ENCODE measurements at places on chromosomes 2 and 18. TPM values are rescaled to one million over a fixed set of nuclear protein-coding genes. Genes with fewer than 3 reads are reported as not detected.

AMMECR1L gene
- total RNA-seq: 22.6 TPM

CROCC2 gene
- not detected for total RNA-seq

DAPL1 gene
- not detected for total RNA-seq

MC4R gene
- not detected for total RNA-seq

GCG gene
- total RNA-seq: not detected

REG3A gene
- not detected for total RNA-seq

NDUFS1 gene
- 96.4 TPM for total RNA-seq

ZNF532 gene
- 2.6 TPM for total RNA-seq

HNMT gene
- total RNA-seq: not detected

TDRD15 gene
- total RNA-seq: not detected

CRYBA2 gene
- not detected for total RNA-seq

B4GALT6 gene
- total RNA-seq: 4.3 TPM
